ENCODE measurements at places on chromosomes 4 and X.
A peak's percentile ranks its signal among the peaks of the same experiment; 100 is the strongest.

DNA sequence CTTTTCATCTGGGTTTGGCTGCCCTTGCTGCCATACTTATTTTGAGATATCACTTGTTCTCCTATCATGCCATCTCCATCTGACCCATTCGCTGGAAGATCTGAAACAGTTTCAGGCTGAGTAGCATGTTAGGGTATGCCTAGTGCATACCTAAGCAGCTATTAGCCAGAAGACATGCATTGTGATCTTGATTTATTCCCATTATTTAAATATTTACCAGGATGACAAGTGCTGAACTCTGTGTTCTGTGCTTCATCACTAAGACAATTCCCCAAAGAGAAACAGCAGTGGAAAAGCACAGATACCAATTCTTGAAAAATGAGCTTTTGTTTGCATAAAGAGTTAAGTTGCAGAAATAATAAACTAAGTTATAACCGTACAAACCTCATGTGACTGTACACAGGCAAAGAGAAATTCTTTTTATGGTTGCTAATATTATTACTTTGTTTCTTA lies 271.0 kb upstream of the ARSJ start:
- DNase-seq: no peak

- peak; percentile 63 for DNase-seq
Observed at GRCh38 chr4:128863312-128864075, 54.0 kb downstream of the JADE1 start.

DNA sequence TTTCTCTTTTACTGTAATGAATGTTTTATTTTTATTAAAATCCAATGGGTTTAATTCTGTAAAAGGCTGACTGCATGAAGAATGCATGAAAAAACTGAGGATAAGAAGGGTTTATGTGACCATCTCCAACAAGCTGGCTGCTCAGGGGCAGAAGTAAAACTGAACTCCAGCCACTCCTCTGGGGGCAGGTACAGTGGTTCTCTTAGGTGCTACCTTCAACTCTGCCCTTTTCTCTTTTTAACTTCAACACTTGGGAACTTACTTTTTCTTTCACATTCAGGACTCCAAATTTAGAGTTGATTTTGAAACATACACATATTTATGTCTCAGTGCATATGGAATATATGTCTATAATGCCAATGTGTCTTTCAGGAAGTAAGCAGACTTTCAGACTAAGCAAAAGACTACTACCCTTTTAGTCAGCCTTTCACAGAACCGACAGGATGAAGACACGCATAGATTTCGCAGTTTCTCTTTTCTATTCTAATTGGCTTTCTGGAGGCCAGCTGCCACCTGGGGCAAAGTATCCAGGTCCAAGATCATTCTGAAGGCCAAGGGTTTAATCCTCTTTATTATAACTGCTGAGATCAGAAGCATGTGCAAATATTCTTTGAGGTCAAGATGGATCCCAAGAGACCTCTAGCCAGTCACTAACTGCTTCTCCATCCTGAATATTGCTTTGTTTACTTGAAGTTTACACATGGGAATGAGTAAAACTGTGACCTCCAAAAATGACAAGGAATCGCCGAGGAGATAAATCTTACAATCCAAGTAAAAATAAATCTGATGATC lies 30.7 kb downstream of the HS3ST1 start:
- DNase-seq: no peak

GRCh38 chr4:56640621-56641493 lies 40.2 kb downstream of the HOPX start:
- no peak for DNase-seq

- no peak for DNase-seq
Observed at GRCh38 chrX:56281789-56282188, 49.6 kb downstream of the KLF8 start.

GRCh38 chr4:168791376-168791775 lies 218.7 kb downstream of the CBR4 start:
- no peak for DNase-seq

- DNase-seq: no peak
Observed at GRCh38 chr4:31341601-31342359, 621.6 kb downstream of the PCDH7 start.

GRCh38 chrX:310621-311155 lies 7.9 kb downstream of the GTPBP6 start:
- DNase-seq: no peak

DNA sequence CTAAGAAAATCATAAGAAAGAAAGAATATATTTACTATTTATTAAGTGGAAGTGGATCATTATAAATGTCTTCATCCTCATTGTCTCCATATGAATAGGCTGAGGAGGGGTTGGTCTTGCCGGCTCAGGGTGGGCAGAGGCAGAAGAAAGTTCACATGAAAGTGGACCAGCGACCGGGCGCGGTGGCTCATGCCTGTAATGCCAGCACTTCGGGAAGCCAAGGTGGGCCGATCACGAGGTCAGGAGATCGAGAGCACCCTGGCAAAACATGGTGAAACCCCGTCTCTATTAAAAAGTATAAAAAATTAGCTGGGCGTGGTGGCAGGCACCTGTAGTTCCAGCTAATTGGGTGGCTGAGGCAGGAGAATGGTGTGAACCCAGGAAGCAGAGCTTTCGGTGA lies 1145.4 kb downstream of the STIM2 start:
- no peak for DNase-seq

DNA sequence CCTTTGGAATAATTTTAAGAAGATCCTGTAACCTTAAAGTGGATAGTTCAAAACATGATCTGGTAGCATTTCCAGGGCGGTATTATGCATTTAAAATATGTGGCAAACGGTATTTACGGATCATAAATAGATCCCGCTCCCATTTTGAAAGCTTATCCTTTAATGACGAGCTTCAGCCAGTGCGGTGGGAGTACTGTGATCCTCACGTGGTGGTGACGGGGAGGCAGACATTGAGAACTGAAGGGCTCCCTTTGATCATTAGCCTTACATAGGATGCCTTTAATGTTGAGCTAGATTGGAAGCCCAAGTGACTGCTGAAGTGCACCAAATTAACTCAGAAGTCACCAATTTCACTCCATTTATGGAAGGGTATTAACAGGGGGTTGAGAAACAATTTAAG lies 56.9 kb downstream of the KIT start:
- DNase-seq: no peak

DNA sequence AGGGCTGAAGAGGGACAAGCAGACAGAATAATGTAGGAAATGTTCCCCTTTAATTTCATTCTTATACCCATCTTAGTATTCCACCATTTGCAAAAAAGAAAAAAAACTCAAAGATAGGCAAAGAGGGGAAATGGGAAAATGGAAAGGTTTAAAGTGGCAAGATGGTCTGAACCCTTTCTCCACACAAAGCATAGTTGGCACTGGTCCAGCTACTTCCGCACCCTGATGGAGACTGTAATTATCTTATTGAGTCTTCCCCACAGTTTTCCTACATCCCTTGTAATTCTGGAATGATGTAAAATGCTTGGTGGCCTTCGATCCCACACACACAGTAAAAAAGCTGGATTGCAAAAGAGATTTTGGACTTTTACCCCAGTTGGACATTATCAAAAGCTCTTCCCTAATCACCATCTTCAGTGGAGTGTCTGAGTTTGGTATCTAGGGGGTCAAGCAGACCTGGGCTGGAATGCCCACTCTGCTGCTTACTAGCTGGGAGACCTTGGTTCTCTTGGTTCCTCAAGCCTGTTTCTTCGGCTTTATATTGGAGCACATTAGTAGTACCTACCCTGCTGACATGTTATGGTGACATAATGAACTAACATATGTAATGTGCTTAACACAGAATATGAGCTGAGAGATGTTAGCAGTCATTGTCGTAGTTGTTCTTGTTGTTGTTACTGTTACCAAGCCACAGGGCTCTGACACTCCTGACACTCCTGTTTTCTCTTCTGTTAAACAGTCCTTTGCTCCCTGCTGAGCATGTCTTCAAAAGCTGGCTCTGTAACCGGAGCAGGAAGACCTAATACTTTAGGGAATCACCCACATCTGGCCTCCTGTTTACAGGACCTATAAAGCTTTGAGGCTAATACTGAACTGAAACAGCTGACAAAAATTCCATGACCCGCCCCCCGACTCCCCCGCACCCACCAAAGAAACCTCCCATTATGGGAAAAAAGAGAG lies 4.7 kb downstream of the SRPX2 start:
- DNase-seq: no peak

- no peak for DNase-seq
Observed at GRCh38 chrX:103779141-103779789, 2.6 kb downstream of the PLP1 start.

DNA sequence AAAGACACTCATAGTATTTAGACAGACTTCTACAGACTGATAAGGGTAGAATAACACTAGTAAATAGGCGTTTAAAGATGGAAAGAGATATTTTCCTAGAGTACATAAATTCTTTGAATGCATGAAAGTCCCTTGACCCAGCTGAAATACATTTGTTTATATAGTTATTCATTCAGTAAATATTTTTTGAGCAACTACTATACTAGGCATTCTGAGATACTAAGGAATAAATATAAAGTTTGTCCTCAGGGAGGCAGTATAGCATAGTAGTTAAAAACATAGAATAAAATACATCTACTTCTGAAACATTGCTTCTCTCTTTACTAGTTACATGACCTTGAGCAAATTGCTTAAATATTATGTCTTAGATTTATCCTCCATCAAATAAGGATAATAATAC lies 27.4 kb downstream of the HMGN5 start:
- DNase-seq: peak; percentile 13

DNA sequence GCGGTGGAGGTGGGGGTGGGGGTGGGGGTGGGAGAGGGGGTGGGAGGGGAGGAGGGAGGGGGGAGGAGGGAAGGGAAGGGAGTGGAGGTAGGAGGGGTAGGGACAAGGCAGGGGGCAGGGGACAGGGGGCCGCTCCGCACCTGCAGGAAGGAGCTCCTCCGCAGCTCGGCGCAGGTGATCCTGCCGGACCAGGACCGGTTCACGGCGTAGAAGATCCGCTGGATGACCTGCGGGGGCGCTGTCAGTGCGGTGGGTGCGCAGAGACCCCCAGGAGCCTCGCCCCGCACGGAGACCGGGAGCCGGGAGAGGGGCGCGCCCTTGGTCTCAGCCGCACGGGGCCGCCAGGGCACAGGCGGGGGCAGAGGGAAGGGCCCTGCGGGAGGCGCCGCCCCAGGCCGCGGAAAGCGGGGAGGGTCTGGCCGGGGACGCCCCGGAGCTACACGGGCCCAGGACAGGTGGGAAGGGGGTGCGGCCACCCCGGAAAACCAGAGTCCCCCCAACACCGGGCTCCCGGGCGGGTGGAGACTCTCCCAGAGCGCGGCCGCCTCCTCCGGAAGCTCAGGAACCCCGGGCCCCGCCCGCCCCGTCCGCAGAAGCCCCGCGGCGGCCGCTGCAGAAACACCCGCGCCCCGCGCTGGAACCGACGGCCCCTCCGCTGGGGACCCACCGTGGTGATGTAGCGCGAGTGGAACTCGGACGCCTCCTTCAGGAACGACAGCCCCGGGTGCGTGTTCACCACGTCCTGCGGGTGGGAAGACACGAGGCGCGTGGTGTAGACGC lies 27.6 kb upstream of the GTPBP6 start:
- no peak for DNase-seq

GRCh38 chr4:113971706-113972360 lies 7.6 kb downstream of the ARSJ start:
- DNase-seq: no peak

DNA sequence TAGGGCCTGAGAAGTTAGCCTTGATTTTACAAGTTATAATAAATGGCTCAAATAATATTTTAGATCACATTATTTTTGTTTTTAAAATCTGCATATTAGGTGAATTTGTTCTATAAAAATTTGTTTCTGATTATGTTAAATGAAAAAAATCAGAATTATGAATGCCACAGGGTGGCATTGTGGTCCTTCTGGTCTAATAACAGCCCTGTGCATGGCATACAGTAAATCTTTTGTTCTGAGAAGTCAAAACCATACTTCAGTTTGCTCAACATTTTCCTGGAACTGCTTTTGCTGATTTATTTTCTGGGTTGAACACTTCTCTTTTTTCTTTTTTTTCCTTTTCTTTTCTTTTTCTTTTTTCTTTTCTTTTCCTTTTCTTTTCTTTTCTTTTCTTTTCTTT lies 101.0 kb upstream of the UBQLN2 start:
- no peak for DNase-seq

Data from inflammatory macrophage treated with lipopolysaccharide for 1 hour (primary cell).